ENCODE measurements at places on chromosomes 4 and X.

GRCh38 chr4:62208921-62209320 lies 1008.8 kb downstream of the ADGRL3 start:
- DNase-seq = no peak

- DNase-seq = no peak
Observed at GRCh38 chrX:10395643-10396042, 224.7 kb downstream of the MID1 start.

- no peak for DNase-seq
Observed at GRCh38 chr4:24417206-24417605, 167.1 kb downstream of the DHX15 start.

GRCh38 chr4:39808231-39808749 lies 110.4 kb downstream of the UBE2K start:
- no peak for DNase-seq

DNA sequence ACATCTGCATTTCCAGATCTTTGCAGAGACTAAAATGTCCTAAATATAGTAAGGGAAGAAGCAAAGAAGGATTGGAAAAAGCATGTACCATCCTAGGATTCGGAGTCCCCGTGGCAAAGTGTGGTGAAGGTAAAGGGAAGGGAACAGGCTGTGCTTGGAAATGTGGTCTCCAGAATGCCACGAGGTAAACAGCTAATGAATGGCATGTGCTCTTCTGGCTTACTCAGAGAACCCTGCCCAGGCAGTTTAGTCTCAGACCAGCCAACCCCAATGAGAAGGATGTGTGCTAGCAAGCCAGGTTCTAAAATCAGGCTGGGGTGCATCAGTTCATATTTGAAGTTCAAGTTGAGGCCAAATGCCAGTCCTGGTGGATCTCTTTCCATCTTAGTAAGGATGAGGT lies 113.1 kb downstream of the RS1 start:
- DNase-seq = no peak

- no peak for DNase-seq
Observed at GRCh38 chr4:32037399-32037798, 1317.2 kb downstream of the PCDH7 start.

GRCh38 chr4:111838406-111838930 lies 306.8 kb upstream of the FAM241A start:
- DNase-seq = no peak

DNA sequence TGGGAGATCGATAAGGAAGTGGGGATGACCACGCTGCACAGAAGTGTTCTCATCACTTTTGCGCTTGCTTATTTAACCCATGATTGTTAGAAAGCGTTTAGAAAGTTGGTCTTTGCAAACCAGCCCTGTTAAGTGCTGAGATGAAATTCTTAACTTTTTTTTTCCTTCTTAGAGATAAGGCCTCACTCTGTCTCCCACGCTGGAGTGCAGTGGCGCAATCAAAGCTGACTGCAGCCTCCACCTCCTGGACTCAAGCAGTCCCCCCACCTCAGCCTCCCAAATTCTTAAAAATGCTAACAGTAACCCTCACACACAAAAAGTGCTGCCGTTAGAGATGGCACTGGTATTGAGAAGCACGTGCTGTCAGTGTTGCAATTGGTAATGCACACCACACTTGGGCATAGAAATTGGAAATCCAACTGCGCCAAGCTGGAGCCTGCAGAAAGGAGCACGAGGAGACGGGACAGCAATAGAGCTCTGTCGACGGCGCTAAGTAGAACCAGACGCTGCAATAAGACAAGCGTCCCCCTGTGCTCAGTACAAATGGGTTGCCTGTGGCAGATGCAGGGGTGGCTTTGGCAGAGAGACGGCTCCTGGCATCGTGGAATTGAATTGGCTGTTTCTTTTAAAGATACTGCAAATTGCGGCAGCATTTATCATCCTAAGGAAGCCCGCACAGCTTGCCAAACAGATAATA lies 113.4 kb downstream of the TBL1X start:
- DNase-seq = no peak

DNA sequence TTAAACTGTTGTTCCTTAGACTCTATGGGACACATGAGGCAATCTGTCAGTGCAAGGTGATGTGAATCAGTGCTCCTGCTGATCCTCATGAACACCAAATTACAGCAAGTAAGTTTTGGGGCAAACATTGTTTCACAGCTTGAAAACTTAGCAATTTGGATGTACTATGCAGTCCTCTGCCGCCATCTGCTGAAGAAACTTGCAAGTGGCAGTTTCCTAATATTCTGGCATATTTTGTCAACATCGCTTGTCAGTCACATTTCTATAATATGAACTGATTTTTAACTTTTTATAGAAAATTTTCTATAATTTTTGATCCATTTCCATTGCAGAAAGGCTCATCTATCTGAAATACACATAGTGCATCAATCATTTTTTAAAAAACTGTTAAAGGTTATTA lies 56.3 kb downstream of the ZAR1 start:
- DNase-seq = no peak

DNA sequence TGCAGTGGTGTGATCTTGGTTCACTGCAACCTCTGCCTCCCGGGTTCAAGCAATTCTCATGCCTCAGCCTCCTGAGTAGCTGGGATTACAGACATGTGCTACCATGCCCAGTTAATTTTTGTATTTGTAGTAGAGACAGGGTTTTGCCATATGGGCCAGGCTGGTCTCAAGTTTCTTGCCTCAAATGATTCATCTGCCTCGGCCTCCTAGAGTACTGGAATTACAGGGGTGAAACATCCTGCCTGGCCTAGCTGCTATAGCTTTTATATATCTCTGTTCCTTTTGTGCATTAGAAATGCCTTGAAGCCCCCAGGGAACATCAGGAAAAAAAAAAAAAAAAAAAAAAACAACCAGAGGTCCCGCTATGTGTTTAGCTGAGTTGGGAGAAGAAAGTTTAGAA lies 34.8 kb downstream of the UBE2K start:
- DNase-seq = no peak

DNA sequence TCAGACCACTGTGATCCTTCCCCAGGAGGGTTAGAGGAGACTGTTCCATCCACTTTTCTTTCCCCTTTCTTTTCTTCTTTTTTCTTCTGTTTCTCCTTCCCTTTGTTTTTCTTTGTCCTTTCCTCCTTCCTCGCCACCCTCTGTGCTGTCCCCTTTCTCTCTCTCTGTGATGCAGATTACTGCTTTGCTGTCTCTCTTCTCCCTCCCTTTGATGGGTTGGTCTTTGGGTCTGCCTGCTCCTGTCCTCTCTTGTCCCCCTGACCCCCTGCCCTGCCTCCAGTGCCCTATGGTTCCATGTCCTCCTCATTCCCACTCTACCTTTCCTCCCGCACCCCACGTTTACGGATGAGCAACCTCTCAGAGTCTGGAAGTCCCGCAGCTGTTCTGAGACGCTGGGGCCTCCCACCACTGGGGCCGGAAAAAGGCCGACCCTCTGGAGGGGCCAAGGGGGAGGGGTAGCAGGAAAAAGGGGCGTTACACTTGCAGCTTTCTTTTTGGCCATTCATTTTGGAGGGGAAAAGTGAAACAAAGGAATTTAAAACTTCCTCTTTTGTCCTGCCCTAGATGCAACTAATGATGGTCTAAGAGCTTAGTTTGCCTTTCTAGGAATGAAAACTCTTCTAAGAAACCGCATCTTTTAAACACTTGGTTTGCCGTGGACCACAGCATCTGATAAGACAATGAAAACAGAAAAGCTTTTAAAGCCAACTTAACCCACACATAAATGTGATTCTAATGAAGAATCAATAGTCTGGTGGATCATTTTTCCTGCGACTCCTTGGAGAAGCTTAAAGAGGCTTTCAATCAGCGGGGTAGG lies 24.5 kb upstream of the TSR2 start:
- no peak for DNase-seq

- no peak for DNase-seq
Observed at GRCh38 chr4:52546449-52546848, 112.7 kb downstream of the USP46 start.

DNA sequence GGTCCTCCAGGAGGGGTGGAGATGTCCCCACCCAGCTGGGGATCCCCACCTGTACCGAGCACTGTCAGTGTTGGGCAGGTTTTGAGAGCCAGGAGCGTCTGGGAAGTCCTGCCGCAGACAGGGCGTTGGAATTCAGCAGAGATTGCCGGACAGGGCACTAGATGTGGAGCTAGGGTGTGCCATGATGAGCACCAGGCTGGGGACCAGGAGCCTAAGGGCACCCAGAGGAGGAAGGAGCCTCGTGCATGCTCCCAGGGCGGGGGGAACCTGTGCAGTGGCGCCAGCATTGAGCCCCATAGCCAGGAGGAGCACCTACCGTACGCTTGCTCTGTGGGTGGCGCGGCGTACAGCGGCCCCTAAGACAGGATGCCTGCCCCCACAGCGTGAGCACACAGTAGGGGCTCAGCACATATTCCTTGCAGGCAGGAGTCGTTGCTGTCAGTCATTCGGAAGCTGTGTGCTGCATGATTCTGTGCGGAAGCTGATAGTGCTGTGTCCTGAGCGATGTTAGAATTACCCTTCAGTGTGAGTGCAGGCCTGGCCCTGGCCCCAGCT lies 18.8 kb upstream of the TADA2B start:
- DNase-seq = no peak

- no peak for DNase-seq
Observed at GRCh38 chrX:133258481-133258880, 40.3 kb upstream of the TFDP3 start.

DNA sequence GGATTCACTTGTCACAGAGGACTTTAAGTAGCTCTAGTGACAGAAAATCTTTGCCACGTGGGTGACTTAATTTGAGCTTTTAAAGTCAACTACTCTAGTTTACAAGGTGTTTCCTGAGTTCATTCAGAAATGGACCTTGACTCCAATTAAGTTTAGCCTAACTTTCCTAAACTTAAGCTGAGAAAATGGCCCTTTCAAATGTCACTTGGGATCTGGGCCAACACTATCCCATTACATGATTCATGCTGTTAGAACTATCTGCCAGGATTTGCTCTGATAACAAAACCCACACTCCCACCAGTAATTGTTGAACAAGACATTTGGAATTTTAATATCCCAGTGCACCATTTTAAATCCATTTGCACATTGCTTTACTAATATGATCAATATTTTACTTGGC lies 40.8 kb downstream of the C4orf46 start:
- no peak for DNase-seq

DNA sequence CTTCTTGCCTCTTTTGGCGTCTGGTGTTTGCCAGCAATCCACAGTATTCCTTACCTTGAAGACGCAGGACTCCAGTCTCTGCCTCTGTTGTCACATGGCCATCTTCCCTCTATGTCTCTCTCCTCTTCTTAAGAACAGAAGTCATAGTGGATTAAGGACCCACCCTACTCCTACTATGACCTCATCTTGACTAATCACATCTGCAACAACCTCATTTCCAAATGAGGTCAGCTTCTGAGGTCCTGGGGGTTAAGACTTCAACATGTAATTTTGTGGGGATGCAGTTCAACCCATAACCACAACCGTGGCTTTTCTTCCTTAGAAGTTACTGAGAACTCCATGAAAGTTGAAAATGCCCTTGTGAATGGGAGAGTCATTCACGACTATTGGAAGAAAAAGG lies 23.3 kb downstream of the TLR8 start:
- DNase-seq = no peak

DNA sequence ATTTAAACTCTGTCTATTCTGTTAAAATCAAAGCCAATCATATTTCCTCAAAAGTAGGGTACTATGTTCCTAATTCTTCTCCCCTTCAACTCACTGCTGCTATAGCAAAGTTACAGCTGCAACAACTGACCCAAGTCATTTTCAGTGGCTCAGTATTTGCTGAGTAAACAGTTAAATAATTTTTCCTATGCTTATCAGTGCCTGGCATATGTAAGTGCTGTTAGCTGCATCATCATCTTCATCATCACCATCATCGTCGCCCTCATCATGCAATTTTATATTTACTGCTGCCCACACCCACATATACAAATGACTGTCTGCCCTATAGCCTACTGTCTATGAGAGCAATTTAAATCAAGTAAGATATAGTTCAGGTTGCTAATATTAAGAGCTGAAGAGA lies 21.9 kb downstream of the COQ2 start:
- no peak for DNase-seq

- DNase-seq = no peak
Observed at GRCh38 chrX:43025806-43026315, 247.9 kb upstream of the PPP1R2C start.

GRCh38 chr4:7854216-7854615 lies 85.4 kb downstream of the AFAP1 start:
- DNase-seq = no peak

DNA sequence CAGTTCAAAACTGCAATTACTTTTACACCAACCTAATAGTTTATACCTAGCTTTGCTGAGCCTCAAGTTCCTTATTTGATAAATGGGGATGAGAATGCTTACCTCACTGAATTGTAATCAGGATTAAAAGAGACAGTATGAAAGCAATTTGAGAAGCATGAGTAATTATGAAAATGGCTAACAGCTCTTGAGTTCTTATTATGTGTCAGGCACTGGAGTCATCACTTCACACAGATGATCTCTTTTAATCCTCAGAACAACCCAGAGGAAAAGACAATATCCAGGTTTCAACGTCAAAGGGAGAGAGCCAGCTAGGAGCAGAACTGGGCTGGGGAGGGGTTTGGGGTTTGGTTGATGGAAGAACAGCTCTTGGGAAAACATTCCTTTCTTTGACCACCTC lies 221.0 kb upstream of the NWD2 start:
- no peak for DNase-seq

DNA sequence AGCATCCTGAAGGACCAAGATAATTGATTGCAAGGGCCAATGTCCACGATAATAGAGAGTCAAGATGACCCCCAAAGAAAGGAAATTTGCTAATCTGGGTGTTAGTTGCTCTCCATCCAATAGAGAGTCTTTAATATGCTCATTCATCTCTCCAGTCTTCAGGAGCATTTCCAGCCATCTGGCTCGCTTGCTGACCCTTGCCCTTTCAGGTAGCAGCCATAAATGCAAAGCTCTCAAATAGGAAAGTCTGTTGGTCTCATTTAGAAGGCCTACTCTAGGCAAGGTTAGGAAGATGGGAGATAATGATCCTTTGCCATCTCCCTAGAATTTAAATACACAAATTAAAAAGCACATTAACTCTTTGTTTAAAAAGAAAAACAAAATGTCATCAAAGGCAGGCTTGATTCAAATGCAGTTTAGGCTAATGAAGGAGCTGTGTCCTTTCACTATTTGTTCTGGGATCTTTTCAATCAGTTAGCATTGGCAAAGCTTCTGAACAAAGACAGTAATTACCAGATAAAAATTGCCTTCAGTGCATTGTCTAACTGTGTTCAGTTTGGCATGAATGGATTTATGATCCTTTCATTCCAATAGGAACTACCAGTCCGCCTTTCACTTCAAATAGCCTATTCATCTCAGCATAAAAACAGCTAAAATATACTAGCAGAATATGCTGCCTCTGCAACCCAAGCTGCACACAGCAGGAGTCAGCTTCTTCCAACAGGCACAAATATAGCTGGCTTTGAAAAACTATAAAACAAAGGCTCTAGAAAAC lies 49.6 kb upstream of the ATXN3L start:
- DNase-seq = no peak

All from activated CD4-positive, CD25-positive, alpha-beta regulatory T cell (primary cell).